ENCODE measurements at places on chromosomes 7 and 10. TPM values are rescaled to one million over a fixed set of nuclear protein-coding genes. Genes with fewer than 3 reads are reported as not detected.

HOXA5 gene
- not detected for total RNA-seq

TYW1 gene
- total RNA-seq = 22.4 TPM

DNA sequence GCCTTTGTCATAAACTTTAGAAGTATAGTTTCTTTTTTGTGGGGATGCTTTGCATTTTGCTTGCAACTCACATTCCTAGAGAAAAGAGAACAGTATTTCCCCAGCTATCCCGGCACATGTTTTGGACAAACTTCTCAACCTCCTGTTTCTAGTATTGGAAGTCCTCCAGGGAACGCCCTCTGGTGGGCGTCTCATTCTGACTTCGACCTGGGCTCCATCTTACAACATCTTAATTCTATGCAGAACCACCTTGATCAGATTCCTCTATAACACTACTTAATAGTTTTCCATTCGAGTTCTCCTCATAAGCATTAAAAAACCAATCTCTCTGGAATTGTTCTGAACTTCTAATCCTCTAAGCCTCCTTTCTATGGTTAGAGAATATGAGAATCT is 139.5 kb upstream of the FZD8 start:
- no peak for DNase-seq

- DNase-seq = peak; percentile 19
These were observed 198.2 kb downstream of the MLLT10 start for GRCh38 chr10:21732067-21732772.

All from activated T-helper 1 cell treated with anti-CD3 and anti-CD28 coated beads, Interleukin-12 subunit alpha, Interleukin-12 subunit beta, Interleukin-2, Interleukin-4 antibody, amounts not matched to agents 30 ng/mL and 10 ng/mL and 1 ng/mL, durations not matched to agents 14 hours and 24 hours and 36 hours (primary cell).